ENCODE measurements at places on chromosomes 5 and 9. TPM values are rescaled to one million over a fixed set of nuclear protein-coding genes. Genes with fewer than 3 reads are reported as not detected.

DNA sequence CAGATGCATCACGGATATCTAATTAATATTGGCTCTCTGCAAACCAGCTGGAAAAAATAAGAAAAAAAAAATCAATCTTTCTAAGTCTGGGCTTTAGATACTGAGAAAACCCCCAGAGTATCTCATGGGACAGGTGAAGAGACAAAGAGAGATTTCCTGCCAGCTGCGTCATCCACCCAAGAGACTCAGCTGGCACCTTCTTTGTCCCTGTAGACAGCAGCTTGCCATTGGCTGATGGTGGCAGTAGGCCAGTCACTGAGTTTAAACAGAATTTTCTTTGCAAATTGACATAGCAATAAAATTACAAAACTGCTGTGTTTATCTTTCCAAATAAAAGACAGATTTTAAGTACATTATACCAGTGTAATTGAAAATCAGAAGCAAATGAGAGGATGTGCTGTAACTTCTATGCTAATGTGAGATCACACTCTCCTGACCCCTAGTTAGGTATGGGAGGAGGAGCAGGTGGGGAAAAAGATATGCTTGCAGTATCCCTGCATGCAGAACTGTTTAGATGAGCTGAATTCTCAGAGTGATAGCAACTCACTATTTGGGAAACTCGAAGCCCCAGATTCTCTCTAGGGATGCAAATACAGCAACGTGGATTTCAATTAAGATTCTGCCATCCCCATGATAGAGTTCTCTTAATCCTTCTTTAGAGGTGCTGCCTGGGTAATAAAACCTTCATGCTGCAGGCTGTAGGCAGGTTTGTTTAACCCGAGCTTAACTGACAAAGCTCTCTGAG lies 72.2 kb downstream of the NMUR2 start:
- no peak for DNase-seq

- peak; percentile 9 for DNase-seq
Measured at GRCh38 chr5:56480078-56480704, 247.1 kb upstream of the ANKRD55 start.

- DNase-seq, result no peak
Measured at GRCh38 chr5:56685503-56686217, 129.7 kb upstream of the MAP3K1 start.

GRCh38 chr5:9350301-9350797 lies 195.5 kb downstream of the SEMA5A start:
- DNase-seq, result no peak

GRCh38 chr5:97297063-97297703 lies 114.1 kb upstream of the RIOK2 start:
- DNase-seq, result peak; percentile 11

DNA sequence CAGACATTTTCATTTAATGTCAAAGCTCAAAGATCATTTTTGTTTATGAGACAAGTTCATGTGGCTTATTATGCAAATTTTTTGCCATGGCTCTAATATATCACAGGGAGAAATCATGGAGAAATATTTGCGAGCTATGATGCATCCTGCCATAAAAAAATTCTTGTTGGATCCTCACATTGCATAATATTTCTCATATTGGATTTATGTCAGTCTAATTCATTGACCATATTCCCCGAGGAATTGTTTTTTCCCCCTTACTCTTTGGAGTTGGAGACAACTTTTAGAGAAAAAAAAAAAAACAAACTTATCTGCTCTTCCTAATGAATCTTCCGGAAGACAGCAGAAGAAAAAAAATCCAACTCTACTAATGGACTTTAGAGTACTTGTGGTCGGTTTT lies 4.3 kb downstream of the ZNF462 start:
- no peak for DNase-seq

GRCh38 chr5:154446195-154447088 lies 645 bp downstream of the SAP30L start:
- no peak for DNase-seq

GRCh38 chr9:88605512-88606362 lies 70.8 kb downstream of the NXNL2 start:
- DNase-seq, result no peak

DNA sequence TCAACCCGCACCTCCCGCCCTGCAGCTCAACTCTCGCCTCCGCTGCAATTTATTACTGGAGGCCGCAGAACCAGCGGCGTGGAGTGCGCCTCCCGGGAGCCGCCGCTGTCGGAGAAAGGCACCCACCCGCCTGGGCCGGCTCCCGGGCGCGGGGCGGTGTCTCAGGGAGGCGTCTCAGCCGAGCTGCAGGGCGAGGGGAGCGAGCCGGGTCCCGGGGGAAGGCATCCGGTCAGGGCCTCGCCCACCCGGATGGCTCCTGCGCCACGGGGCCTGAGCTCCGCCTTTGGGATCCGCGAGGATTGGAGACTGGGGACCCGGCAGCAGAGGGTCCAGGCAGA lies 32.9 kb downstream of the TSPAN17 start:
- no peak for DNase-seq

- DNase-seq, result no peak
Measured at GRCh38 chr5:90675222-90675621, 116.6 kb downstream of the ADGRV1 start.

DNA sequence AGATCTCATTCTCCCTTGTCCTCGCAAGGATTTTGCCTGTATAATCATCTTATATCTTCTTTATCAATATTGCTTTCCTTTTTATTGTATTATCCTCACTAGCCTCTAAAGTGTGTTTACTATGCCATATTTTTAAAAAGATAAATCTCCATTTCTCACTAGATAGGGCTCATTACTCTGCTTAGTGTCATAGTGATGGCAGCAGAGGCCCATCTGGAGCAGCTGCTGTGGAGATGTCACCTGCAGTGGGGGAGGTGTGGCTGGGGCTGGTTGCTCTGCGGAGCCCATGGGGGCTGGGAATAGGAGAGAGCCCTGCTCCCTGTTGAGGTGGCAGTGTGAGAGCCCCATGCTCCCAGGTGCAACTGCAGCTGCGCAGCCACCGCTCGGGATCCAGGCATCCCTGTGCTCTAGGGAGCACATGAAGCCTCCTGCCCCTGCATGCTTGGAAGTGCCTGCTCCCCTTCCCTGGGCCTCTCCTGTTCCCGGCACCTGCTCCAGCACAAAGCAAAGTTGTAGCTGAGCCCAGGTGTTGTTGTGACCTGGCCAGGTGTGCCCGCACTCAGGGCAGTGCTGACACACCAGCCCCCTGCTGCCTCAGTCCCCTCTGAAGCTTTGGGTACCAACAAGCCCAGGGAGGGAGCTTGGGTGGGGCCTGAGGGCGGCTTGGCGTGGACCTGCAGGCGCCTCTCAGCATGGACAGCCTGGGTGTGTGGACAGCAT lies 144.6 kb upstream of the MRPS30 start:
- no peak for DNase-seq

GRCh38 chr5:2887481-2888348 lies 136.2 kb upstream of the IRX2 start:
- no peak for DNase-seq

GRCh38 chr5:135824541-135825041 lies 9.9 kb upstream of the SLC25A48 start:
- DNase-seq, result no peak

GRCh38 chr5:134140530-134141201 lies 26.2 kb downstream of the TCF7 start:
- no peak for DNase-seq

DNA sequence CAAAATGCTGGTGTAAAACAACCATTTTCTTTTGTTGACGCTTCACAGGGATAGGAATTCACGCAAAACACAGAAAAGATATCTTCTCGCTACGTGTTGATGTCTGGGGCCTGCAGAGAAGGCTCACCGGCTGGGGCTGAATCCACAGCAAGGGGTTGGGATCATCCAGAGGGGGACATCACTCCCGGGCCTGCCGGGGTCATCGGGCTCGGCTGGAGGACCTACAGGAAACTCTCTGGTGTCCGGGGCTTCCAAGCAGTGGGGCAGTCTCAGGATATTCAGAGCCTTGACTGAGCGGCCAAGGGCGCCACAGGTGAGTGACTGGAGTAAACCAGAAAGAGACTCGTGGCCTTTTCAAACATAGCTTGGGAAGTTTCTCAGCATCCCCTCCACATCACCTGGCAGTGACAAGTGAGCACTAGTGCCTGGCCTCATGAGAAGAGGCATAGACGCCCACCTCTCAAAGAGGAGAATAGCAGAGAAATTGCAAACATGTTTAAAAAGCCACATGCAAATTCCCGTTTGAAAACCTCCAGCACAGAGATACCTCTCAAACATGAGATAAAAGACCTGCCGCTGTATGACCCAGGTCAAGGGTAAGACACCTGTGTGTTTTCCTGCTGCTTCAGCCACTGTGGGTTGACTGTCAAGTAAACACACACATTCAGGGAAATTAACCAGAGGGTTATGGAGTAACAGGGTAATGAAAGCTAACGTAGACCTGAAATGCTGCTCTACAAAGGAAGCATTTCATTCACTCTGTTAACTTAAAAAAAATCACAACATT lies 50.8 kb upstream of the SIMC1 start:
- DNase-seq, result no peak

DNA sequence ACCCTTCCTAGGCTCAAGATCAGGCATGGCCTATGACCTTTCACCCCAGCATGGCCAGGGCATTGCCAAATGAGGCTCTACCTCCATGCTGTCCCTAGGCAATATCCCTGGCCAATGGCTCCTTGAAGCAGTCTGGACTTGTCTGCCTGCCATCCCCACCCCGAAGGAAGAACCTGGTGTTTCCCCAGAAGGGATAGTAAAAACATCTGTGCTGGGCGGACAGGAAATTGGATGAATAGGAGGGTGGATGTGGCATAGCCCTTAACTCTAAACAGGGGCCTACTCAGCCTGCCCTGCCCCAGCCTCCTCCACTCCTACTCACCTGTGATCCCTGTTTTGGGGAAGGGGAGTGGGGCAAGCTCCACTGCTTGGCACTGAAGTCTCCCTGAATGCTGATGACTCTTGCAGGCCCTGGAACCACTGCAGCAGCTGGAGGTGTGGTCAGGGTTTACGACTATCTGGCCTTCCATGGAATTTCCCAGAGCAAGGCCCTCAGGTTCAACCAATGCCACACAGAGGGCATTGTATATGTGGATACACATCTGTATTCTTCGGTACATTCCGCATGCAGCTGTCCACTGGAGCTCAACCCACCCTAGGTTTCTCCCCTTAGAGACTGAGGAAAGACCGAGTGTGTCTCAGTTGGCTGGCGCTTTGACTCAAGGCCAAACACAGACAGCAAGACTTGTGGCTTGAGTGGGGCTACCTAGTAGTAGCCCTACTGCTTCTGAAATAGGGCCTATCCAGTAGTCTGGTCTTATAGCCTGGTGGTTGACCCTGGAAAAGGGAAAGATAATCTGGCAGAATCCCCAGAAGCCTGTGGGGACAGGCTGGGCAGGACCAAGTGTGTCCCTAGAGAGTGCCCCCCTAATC lies 6.4 kb upstream of the P4HA2 start:
- DNase-seq, result no peak

DNA sequence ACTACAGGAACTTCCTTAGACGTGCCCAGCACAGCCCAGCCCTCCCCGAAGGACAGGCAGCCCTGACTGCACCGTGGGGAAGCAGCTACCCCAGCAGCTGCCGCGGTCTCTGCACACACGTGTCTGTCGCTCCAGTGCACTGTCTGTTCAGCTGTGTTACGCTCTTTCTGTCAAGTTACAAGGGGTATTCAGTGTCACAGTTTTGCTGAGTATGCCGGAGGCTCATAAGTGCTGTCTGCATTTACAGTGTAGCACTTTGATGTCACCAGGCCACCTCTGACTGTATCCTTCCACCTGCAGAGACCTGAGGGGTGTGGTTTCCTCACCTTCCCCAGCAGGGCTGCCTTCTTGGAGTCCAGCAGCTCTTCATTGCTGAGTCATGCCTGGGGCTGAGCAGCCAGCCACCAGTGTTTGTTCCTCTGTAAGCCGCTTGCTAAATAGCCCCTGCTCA lies 126.8 kb downstream of the EHMT1 start:
- DNase-seq, result peak; percentile 77

GRCh38 chr5:81189875-81190498 lies 43.1 kb upstream of the CKMT2 start:
- DNase-seq, result no peak

DNA sequence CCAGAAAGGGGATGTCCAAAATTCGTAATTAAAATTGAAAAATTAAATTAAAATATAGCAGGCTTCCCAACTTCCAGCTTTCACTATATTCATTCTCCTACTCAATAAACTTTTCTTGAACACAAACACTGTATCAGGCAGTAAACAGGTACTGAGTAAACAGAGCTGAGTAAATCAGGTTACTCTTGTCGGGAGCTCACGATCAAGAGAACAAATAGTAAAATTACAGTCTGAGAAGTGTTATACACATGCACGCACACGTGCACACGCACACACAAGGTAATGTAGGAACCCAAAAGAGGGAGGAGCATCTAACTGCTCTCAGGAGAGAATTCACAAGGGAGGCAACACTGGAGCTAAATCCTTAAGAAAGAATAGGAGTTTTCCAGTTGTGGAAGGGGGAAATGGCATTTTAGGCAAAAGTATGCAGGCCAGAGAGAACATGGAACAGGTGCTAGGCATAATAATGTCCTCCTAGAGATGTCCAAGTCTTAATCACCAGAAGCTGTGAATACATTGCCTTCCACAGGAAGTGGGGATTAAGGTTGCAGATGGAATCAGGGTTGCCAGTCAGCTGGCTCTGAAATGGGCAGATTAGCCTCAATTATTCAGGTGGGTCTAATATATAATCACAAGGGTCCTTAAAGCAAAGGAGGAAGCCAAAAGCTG lies 598.8 kb upstream of the BRINP1 start:
- DNase-seq, result no peak

DNA sequence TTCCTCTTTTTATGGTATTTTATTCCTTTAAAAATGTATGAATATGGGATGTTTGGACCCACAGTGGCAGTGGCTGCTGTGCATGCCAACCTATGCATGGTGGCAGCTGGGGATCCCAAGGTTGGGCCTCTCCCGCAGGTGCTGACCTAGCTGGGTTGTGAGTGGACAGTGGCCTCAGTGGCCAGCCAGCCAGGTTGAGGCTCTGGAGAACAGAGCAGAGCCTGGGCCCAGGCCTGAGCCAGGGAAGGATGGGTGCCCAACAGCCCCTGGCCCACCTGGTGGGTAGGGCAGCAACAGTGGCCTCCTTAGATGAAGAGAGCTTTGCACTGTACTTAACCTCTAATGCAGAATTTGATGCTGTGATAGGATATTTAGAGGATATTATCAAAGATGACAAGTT lies 624.8 kb downstream of the CHSY3 start:
- no peak for DNase-seq

DNA sequence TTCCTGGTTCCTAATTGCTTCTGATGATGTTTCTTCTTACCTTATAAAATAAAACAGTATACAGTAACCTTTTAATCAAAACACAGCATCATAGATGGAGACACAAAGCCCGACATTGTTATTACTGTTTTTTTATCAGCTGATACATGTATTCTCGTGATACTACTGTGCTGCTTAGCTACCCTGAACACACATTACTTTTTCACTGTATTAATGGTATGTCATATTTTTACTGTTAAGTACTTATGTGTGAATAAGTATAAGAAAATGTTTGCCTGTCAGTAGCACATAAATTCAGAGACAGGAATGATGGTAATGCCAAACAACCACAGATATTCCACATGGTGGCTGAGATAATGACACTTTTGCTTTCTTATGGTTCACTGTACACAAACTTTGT lies 68.7 kb downstream of the RAB24 start:
- no peak for DNase-seq

The NDOR1 gene
- polyA plus RNA-seq, result 17.9 TPM

The KIF27 gene
- 1.7 TPM for polyA plus RNA-seq

The PCDHB14 gene
- not detected for polyA plus RNA-seq

The SLC34A3 gene
- polyA plus RNA-seq, result not detected

The FAM78A gene
- 8.2 TPM for polyA plus RNA-seq

The CAMK2A gene
- polyA plus RNA-seq, result not detected

The SLC36A2 gene
- polyA plus RNA-seq, result not detected

The GRPEL2 gene
- polyA plus RNA-seq, result 14.5 TPM

The COX7C gene
- 1,415 TPM for polyA plus RNA-seq

The SV2C gene
- 0.56 TPM for polyA plus RNA-seq

The DDX4 gene
- not detected for polyA plus RNA-seq
